ENCODE measurements at places on chromosomes 6 and 20. TPM values are rescaled to one million over a fixed set of nuclear protein-coding genes. Genes with fewer than 3 reads are reported as not detected.

IP6K3 gene
- not detected for total RNA-seq

DNA sequence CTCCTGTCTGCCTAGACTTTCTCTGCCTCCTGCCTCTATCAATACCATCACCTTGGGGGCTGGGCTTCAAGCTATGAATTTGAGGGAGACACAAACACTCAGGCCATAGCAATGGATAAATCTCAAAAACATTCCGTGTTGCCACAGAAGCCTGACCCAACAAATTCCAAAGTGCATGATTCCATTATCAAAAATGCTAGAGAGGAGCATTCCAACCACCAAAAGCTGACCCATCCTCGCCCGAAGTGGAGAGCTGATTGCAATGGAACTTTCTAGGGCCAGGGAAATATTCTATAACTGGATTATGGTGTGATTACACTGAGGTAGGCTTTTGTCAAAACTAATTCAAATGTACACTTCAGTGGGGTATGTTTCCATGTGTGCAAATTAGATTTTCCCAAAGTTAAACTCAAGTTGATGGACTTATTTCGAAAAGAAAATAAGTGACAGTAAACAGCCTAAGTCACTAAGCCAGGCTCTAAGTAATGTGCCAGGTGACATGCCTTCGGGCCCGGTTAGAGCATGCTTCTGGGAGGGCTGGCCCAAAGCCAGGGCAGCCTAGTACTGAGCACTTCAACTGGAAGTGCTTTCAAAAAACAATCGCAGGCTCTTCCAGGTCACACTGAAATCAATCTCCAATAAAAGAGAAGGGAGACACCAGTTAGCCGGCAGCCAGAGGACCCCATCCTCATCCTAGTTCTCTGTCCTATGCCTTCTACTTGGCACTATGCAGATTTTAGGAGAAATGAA lies 142.3 kb downstream of the TBXT start:
- no peak overlapping the region for H3K4me3 ChIP-seq
- DNase-seq = no peak
- no peaks in the 10 kb centered on the region for H3K4me1 ChIP-seq
- H3K36me3 ChIP-seq = no peaks in the 10 kb centered on the region

ZNF322 gene
- 23.1 TPM for total RNA-seq

PPIL6 gene
- not detected for total RNA-seq

DNA sequence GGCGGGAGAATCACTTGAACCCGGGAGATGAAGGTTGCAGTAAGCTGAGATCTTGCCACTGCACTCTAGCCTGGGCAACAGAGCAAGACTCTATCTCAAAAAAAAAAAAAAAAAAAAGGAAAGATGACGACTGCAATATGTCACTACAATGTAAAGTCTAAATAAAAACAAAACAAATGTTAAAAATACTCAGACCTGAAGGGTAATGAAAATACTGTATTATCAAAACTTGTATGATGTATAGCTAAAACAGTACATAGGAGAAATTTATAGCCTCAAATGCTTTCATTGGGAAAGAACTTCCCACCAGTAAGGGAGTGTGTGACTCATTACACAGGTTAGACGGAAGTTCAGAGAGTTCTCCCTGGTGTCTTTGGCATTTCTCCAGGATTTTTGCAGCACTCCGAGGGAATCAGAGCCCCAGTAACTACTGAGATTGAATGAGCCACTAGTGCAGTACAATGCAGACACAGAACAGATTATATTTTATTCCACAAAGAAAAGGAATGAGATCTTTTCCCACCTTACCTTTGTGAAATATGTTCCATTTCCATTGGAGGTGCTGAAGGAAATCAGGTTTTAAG lies 12.5 kb upstream of the RALGAPB start:
- H3K4me3 ChIP-seq = no peak overlapping the region
- DNase-seq = no peak
- no peak overlapping the region for H3K27ac ChIP-seq
- no peaks in the 10 kb centered on the region for H3K4me1 ChIP-seq
- no peaks in the 10 kb centered on the region for H3K36me3 ChIP-seq
- no peaks in the 10 kb centered on the region for H3K27me3 ChIP-seq

PRSS16 gene
- total RNA-seq = 0.48 TPM

DNA sequence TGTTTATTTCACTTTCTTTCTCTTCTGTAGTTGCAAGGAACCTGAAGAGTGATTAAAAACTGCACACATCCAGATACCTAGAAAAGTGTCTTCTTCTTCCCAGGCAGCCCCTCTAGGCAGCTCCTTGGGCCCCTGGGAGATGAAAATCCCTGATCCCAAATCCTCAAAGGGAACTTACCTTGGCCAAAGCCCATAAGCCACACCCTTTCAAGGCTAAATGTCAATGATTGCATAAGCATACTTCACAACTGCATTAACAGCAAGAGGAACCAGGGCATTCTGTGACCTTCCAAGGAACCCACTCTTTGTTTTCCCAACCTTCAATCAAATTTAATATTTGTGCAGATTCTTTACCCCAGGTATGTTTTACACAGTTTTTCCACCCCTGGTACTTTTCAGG lies 4.4 kb upstream of the HMGN3 start:
- no peaks in the 10 kb centered on the region for H3K27me3 ChIP-seq
- H3K4me3 ChIP-seq = no peak overlapping the region
- DNase-seq = no peak
- H3K4me1 ChIP-seq = no peaks in the 10 kb centered on the region
- H3K36me3 ChIP-seq = no peaks in the 10 kb centered on the region

- H3K36me3 ChIP-seq = no peaks in the 10 kb centered on the region
- no peak for DNase-seq
- no peaks in the 10 kb centered on the region for H3K27me3 ChIP-seq
Observed at GRCh38 chr20:47818016-47818415, 32.7 kb upstream of the SULF2 start.

TAAR2 gene
- total RNA-seq = not detected

DNA sequence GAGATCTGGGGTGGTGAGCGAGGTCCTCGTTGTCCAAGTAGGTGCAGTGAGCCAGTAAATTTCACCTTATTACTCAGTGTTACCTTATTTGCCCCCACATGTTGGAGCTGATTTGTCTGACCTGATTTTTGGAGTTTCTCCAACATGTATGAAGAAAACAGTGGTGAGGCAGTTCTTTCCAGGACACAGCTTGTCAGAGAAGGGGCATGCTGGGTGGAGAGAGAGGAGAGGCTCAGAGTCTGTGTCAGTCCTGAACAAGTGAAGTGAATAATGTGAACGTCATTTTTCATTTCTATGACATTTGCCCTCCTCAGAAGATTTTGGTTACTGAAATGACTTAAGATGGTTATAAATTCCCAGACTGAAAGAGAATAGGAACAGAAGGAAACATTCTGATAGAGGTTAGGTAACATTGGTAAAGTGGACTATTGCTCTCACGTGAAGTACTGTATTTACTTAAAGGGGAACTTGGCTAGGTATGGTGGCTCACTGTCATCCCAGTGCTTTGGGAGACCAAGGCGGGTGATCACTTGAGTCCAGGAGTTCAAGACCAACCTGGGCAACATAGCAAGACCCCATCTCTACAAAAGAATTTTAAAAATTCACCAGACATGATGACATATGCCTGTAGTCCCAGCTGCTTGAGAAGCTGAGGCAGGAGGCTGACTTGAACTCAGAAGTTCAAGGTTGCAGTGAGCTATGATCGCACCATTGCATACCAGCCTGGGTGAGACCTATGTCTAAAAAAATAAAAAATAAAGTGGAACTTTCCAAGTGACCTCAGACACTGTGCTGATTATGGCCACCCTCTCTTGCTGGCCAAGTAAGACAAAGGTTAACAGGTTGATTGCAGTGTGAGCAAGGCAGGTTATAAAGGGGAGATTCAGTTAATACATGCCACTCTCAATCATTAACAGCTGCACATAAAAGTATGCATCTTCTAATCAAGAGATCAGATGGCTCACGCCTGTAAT lies 184.3 kb downstream of the EDN1 start:
- no peaks in the 10 kb centered on the region for H3K4me1 ChIP-seq
- no peak overlapping the region for H3K27ac ChIP-seq

DNA sequence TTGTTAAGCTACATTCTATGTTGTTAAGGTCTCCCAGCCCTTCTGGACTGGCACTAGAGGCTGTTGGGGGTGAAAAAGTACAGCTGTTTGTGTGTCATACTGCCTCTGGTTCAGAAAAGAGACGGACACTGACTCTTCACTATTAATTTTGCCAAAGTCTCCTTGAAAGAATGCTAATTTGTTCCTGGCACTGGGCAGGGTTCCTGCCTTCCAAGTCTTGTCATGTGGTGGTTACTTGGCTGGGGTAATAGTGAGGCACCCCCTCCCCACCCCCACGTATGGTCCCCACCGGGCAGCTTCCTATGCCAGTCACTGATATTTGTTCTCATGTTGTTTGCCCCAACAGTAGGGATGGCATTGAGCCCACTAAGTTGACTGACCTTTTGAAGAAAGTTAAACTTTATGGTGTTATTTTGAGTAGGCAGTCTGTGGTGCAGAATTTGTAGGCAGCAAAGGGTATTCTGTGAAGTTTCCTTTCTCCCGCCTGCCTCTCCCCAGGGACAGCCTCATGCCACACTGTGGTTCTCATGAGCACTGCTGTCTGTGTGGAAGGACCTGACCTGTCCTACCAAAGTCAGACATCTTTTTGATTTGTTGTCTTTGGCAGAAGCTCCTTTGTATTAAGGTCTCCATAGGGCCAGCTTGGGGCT lies 8.7 kb downstream of the CDS2 start:
- H3K27ac ChIP-seq = no peak overlapping the region
- H3K4me3 ChIP-seq = no peak overlapping the region
- no peaks in the 10 kb centered on the region for H3K27me3 ChIP-seq
- DNase-seq = no peak
- no peaks in the 10 kb centered on the region for H3K36me3 ChIP-seq
- H3K4me1 ChIP-seq = peaks cover 4% of the 10 kb centered on the region

DNA sequence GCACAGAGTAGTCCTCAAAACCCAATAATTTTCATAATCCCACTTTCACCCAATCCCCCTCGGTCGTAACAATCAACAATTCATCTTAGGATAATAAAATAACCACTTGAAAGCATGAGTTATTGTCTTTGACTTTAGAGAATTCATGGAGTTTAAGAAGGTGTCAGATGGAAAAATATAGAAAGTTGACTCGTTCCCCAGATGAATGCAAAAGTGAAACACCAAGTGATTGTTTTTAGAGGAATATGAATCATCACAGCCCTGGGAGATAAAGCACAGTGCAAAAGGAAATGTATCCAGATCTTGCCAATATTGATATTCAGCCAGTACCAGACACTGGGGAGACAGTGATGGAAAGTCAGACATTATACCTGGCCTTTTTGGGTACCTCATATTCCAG lies 860.5 kb downstream of the DHX35 start:
- no peak overlapping the region for H3K4me3 ChIP-seq
- no peak overlapping the region for H3K27ac ChIP-seq
- no peak for DNase-seq
- no peaks in the 10 kb centered on the region for H3K4me1 ChIP-seq
- no peaks in the 10 kb centered on the region for H3K36me3 ChIP-seq
- no peaks in the 10 kb centered on the region for H3K27me3 ChIP-seq

HLA-DPA1 gene
- total RNA-seq = 295 TPM

DNA sequence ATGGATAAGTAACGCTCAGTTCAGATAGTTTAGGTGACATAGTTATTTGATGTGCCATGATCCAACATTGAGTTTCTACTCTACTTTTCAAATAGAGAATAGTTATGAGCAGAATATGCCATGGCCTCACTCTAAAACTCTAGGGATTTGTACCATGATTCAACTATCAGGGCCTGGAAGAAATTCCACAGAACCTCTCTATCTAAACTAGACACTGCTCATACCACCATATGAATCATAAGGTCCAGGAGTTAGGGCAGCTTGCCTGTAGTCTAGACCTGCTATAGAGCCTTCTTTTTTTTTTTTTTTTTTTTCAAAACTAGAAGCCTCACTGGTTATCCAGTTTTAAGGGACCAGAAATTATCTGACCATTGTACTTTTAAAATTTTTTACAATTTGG lies 571.8 kb upstream of the IMPG1 start:
- DNase-seq = no peak
- H3K27ac ChIP-seq = no peak overlapping the region
- no peaks in the 10 kb centered on the region for H3K4me1 ChIP-seq
- H3K27me3 ChIP-seq = no peaks in the 10 kb centered on the region
- no peak overlapping the region for H3K4me3 ChIP-seq

- no peaks in the 10 kb centered on the region for H3K27me3 ChIP-seq
- peak overlapping the region; percentile 96 for H3K27ac ChIP-seq
- H3K4me3 ChIP-seq = peak overlapping the region; percentile 70
- H3K36me3 ChIP-seq = peaks cover 7% of the 10 kb centered on the region
- H3K4me1 ChIP-seq = peaks cover 10% of the 10 kb centered on the region
Observed at GRCh38 chr20:45792317-45793118, 764 bp downstream of the DNTTIP1 start.

DNA sequence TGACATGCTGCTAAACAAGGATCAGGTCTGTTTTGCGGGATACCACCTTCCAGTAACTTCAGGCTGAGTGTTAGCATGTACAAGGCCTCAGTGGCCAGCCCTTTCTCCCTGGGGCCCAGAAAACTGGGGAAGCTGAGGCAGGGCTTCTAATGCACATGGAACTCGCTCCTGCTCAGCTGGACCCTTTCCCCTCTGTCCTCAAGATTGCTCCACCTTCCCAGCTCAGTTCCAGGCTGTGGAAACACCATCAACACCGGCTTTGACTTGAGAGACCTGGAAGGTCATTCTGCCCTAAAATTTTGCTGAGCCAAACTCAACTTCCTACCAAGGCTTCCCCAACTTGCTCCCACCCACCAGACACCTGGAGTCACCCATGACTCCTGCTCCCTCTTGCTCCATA lies 4.2 kb upstream of the BLCAP start:
- no peak for DNase-seq
- H3K4me3 ChIP-seq = no peak overlapping the region
- peaks cover 7% of the 10 kb centered on the region for H3K4me1 ChIP-seq

GABRR1 gene
- not detected for total RNA-seq

- H3K4me3 ChIP-seq = no peak within 1 kb of the TSS
- no peaks in the 10 kb centered on the region for H3K27me3 ChIP-seq
- no peak within 1 kb of the TSS for H3K27ac ChIP-seq
- no peaks in the 10 kb centered on the region for H3K36me3 ChIP-seq
Observed at GRCh38 chr6:165308926-165309731, at the start of gene C6orf118. C6orf118 (minus strand) TSS chr6:165309605; CDS start chr6:165309586, 19 bp downstream.

CNKSR3 gene
- total RNA-seq = not detected

- no peak overlapping the region for H3K27ac ChIP-seq
- H3K4me3 ChIP-seq = no peak overlapping the region
- DNase-seq = no peak
- H3K27me3 ChIP-seq = no peaks in the 10 kb centered on the region
- no peaks in the 10 kb centered on the region for H3K36me3 ChIP-seq
Observed at GRCh38 chr6:156741287-156742073, 35.7 kb upstream of the ARID1B start.

- peaks cover 8% of the 10 kb centered on the region for H3K4me1 ChIP-seq
- DNase-seq = no peak
- no peak overlapping the region for H3K4me3 ChIP-seq
- no peaks in the 10 kb centered on the region for H3K36me3 ChIP-seq
- no peak overlapping the region for H3K27ac ChIP-seq
Observed at GRCh38 chr6:159082039-159082815, 37.4 kb upstream of the TAGAP start.

FOXF2 gene
- not detected for total RNA-seq

DNA sequence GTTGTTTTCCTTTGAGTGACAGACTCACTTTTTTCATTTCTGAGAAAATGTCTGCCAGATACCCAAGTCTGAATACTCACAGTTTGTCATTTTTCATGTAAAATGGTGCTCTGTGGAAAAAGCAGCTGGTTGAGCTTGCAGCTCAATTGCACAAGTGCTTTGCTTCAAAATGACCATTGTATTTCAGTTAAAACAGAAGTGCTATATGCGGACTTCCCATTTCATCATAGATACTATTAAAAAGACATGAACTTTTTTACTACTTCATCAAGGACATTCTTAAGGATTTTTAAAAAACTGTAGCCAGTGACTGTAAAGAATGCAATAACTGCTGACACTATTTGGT lies 61.5 kb downstream of the KCNS1 start:
- H3K36me3 ChIP-seq = no peaks in the 10 kb centered on the region
- H3K27ac ChIP-seq = no peak overlapping the region
- H3K27me3 ChIP-seq = no peaks in the 10 kb centered on the region
- no peak for DNase-seq
- H3K4me3 ChIP-seq = no peak overlapping the region
